ENCODE measurements at places on chromosomes 3 and 15.

DNA sequence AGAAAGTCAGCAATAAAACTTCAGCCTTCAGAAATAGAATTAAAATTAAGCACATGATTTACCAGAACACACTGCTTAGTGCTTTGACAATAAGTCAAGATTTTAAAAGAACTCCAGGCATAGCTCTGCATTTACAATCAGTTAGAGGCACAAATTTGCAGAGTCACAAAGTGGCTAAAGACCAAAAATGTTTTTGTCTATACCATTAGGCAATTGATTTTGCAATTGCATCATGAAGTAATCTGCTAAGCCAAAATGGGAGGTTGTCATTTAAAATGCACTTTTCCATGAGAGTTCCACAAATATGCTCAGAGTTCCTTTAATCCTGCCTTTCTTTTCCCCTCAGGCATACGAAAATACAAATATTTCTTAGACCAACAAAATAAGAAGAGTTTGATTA is 10.1 kb upstream of the DCP1A start:
- H3K4me3 ChIP-seq: no peak overlapping the region
- H3K36me3 ChIP-seq: no peaks in the 10 kb centered on the region
- H3K27me3 ChIP-seq: no peaks in the 10 kb centered on the region
- H3K27ac ChIP-seq: no peak overlapping the region
- H3K4me1 ChIP-seq: no peaks in the 10 kb centered on the region

- peaks cover 19% of the 10 kb centered on the region for H3K4me1 ChIP-seq
- no peak for DNase-seq
- H3K27ac ChIP-seq: no peak overlapping the region
- H3K4me3 ChIP-seq: no peak overlapping the region
- H3K36me3 ChIP-seq: no peaks in the 10 kb centered on the region
- peaks cover 6% of the 10 kb centered on the region for H3K27me3 ChIP-seq
Measured at GRCh38 chr15:40317580-40317979, 5.9 kb upstream of the INAFM2 start.

GRCh38 chr15:57320631-57321220 is 55.6 kb upstream of the CGNL1 start:
- H3K4me3 ChIP-seq: no peak overlapping the region
- peaks cover 6% of the 10 kb centered on the region for H3K4me1 ChIP-seq
- H3K36me3 ChIP-seq: no peaks in the 10 kb centered on the region
- DNase-seq: no peak
- peaks cover 12% of the 10 kb centered on the region for H3K27me3 ChIP-seq

DNA sequence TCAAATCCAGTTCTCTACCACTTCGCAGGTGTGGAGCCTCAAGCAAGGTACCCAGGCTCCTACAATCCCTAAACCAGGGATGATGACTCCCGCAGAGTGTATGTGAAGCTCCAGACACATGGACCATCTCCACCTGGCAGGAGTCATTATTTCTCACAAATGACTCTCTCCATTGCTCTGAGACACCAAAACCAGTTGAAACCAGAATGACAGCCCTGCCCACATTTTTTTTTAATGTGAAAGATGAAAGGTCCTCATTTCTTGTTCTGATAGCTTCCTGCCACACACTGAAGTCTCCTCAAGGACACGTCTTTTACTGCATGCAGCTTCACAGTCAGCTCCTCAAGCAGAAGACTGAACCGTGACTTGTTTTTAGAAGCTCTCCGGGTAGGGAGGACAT is 61.4 kb upstream of the ZBTB38 start:
- no peaks in the 10 kb centered on the region for H3K36me3 ChIP-seq
- H3K27me3 ChIP-seq: no peaks in the 10 kb centered on the region
- H3K4me3 ChIP-seq: peak overlapping the region; percentile 59
- DNase-seq: no peak
- peak overlapping the region; percentile 97 for H3K27ac ChIP-seq

DNA sequence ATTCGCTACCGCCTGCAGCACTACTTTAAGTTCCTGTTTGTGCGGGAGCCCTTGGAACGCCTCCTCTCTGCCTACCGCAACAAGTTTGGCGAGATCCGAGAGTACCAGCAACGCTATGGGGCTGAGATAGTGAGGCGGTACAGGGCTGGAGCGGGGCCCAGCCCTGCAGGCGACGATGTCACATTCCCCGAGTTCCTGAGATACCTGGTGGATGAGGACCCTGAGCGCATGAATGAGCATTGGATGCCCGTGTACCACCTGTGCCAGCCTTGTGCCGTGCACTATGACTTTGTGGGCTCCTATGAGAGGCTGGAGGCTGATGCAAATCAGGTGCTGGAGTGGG is 995 bp downstream of the CHST14 start:
- DNase-seq: no peak
- H3K4me3 ChIP-seq: peak overlapping the region; percentile 90
- H3K27ac ChIP-seq: peak overlapping the region; percentile 58
- no peaks in the 10 kb centered on the region for H3K36me3 ChIP-seq
- H3K27me3 ChIP-seq: no peaks in the 10 kb centered on the region
- H3K4me1 ChIP-seq: peaks cover 36% of the 10 kb centered on the region

GRCh38 chr15:63203451-63204090 is 14.2 kb downstream of the RAB8B start:
- H3K4me1 ChIP-seq: peaks cover 52% of the 10 kb centered on the region
- H3K27me3 ChIP-seq: no peaks in the 10 kb centered on the region
- H3K27ac ChIP-seq: peak overlapping the region; percentile 72
- DNase-seq: peak; percentile 36

DNA sequence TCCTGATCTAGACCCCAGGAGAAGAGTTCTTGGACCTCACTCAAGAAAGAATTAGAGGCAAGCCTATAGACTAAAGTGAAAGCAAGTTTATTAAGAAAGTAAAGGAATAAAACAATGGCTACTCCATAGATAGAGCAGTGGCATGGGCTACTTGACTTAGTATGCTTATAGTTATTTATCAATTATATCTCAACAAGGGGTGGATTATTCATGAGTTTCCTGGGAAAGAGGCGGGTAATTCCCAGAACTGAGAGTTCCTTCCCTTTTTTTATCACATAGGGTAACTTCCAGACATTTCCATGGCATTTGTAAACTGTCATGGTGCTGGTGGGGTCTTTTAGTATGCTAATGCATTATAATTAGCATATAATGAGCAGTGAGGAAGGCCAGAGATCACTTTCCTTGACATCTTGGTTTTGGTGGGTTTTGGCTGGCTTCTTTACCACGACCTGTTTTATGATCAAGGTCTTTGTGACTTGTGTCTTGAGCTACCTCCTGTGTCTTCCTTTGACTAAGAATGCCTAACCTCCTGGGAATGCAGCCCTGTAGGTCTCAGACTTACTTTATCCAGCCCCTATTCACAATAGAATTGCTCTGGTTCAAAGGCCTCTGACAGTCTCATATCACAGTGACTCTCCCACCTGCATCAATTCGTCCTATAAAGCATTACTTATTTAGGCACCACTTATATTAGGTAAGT is 35.3 kb upstream of the PLSCR2 start:
- H3K27me3 ChIP-seq: no peaks in the 10 kb centered on the region
- H3K4me1 ChIP-seq: no peaks in the 10 kb centered on the region
- no peak overlapping the region for H3K4me3 ChIP-seq

All from naive thymus-derived CD8-positive, alpha-beta T cell (primary cell).